NCI-H1930 (cell line): ENCODE measurements at places on chromosomes 1 and 21.

- no peak for DNase-seq
These were observed 45.6 kb upstream of the FASLG start for GRCh38 chr1:172613294-172613693.

- DNase-seq, result no peak
These were observed 12.5 kb downstream of the H6PD start for GRCh38 chr1:9246841-9247785.

GRCh38 chr21:45867671-45868081, 113.9 kb upstream of the COL6A1 start:
- DNase-seq, result no peak

GRCh38 chr21:42878678-42878992, 704 bp downstream of the WDR4 start:
- DNase-seq, result no peak

- DNase-seq, result no peak
These were observed 28.8 kb upstream of the PADI4 start for GRCh38 chr1:17278996-17279830.

- DNase-seq, result no peak
These were observed 60.2 kb upstream of the MPC2 start for GRCh38 chr1:167997037-167997575.

DNA sequence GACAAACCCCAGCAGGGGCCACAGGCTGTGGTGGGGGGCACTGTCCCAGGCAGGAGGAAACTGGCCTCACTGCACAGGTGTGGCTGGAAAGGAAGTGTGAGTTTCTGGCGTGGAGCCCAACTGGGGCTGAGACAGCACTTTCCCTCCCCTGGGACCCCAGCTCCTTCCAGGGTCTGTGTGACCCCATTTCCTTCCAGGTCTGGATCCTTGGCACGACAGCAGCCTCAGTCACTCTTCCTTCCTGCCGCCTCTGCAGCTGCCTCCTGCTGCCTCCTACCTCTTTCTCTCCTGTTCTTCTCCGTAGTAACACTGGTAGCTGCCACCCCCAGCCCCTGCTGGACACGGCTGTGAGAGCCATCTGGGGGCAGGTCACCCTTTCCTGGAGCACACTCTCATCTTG, 88.0 kb downstream of the SIK1 start:
- no peak for DNase-seq

GRCh38 chr1:218742467-218743262, 397.5 kb downstream of the TGFB2 start:
- DNase-seq, result no peak

DNA sequence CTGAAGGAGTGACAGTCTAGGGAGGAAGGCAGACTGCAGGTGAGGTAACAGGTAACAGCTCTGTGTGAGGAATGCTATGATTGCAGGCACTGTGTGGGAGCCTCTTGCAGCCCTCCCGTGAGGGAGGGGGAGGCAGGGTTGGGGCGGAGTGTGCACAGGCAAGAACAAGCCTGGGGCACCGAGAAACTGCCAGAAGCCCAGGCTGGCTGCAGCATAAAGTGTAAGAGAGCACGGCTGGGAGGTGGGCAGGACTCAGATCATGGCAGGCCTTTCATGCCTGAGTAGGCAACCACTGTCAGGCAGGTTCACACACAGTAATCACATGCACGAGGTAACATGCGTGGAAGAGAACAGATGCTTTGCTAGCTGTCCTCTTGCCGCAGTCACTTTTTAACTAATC, 11.3 kb upstream of the RHEX start:
- DNase-seq, result no peak

GRCh38 chr21:17780539-17780938, 38.6 kb downstream of the C21orf91 start:
- no peak for DNase-seq

- DNase-seq, result no peak
These were observed 17.3 kb downstream of the KCTD3 start for GRCh38 chr1:215584389-215584788.

- DNase-seq, result no peak
These were observed 12.8 kb downstream of the OTUD7B start for GRCh38 chr1:149997585-149998262.

- no peak for DNase-seq
These were observed 374.4 kb upstream of the PRMT6 start for GRCh38 chr1:106681939-106682522.

DNA sequence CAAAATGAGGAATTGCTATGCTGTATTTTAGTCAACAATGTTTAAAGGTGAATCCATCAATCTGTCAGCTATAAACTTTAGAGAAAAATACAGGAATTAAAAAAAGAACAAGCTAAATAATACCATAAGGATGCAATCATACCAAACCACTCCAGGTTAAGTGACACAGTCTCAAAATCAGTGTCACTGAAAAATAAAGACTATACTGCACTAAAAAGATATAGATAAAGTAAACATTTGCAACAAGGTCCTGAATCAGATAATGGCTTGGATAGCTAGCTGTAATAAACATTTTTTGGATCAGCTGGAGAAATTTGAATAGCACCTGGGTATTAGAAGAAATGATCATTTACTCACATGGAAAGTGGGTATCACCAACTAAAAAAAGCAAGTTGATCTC, 7.8 kb downstream of the GPBP1L1 start:
- no peak for DNase-seq

DNA sequence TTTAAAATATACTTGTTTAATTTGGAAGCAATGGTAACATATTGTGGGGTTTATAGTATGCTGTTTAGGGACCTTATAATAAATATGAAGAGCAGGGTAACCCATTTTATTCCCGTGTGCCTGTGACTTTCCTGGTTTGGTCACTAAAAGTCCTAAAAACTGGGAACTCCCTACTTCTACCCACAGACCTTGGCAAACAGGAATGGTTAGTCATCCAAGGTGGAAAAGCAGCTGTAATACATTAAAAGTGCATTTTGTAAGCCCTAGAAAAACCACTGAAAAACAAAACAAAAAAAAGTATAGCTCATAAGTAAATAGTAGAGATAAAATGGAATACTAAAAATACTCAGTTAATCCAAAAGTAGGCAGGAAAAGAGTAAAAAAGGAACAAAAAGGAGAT, 538.9 kb downstream of the LMO4 start:
- no peak for DNase-seq

GRCh38 chr1:234509457-234510328, 30.7 kb upstream of the TARBP1 start:
- no peak for DNase-seq

- DNase-seq, result no peak
These were observed 605.5 kb downstream of the LTN1 start for GRCh38 chr21:28387220-28387619.

DNA sequence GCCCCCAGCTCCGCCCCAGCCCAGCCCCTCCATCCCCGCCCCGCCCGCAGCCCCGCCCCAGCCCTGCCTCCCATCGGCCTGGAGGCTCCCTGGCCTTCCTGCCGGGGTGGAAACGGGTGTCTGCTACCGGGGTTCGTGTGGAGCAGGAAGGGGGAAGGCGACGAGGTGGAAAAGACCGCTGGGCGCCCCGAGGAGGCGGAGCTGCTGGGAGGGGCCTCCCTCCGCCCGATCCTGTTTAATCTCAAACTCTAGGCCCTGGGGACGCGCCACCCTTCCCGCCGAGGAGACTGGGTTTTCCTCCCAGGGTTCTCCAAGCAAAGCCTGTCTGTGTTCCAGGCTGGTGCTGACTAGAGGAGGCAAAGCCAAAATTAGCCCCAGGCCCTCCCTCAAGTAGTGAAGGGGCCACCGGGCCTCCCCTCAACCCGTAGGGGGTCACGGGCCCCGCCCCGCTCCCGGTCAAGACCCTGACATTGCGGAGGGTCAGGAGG, 16.2 kb upstream of the TTLL10 start:
- no peak for DNase-seq

GRCh38 chr21:27557356-27557755, 590.5 kb upstream of the ADAMTS5 start:
- DNase-seq, result no peak

DNA sequence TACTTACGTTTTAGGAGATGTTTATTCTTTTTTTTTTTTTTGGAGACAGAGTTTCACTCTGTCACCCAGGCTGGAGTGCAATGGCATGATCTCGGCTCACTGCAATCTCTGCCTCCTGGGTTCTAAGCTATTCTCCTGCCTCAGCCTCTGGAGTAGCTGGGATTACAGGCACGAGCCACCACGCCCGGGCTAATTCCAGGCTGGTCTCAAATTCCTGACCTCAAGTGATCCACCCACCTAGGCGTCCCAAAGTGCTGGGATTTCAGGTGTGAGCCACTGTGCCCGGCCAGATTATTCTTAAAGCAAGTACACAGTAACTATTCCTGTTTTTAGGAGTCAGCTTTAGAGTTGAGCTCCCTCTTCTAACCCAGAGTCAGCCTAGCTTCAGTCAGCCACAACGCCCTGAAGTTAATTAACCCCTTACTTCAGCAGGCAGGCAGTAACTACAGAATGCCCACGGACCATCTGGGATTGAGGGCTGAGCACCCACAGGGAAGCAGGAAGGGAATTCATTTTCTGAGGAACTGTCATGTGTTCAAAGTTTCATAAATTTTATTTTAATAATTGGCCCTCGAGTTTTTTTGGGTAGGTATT, 5.3 kb upstream of the ID3 start:
- no peak for DNase-seq

- DNase-seq, result no peak
These were observed 3.1 kb upstream of the ARHGEF2 start for GRCh38 chr1:155981266-155982088.

GRCh38 chr1:50295566-50295965, 127.7 kb downstream of the DMRTA2 start:
- no peak for DNase-seq

- DNase-seq, result no peak
These were observed 574 bp downstream of the ITPKB start for GRCh38 chr1:226738421-226738994.

DNA sequence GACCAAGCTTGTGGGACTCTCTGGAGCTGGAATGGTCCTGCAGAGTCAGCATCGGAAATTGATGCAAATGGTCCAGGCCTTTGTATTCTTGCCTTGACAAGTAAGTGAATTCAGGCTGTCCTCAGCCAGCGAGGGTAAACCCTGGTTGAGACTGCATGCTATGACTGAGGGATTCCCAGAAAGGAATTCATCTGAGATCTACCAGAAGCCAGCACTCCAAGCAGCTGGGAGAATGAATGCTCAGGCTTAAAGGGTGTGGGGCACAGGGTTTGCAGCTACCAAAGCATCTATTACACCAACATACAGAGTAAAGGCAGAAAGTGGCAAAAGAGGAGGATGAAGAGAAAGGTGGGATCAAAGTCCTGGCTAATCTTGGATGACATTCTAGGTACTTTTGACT, 257.0 kb upstream of the LYPLAL1 start:
- DNase-seq, result no peak

DNA sequence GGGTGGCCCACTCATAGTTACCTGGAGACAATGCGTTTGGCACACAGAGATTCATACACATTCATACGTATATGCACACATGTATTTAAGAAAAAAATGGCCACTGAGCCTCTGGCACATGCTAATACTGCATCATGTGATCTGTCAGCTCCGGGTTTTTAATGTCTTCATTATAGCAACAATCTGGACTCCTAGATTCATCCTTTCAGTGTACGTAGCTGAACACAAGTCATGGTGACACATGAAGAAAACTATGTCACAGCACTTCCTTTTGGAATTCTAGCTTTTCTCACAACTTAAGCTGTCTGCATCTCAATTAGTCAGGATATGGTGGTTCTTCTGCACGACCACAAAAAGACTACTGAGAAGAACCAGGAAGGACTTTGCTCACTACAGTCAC, 24.7 kb downstream of the HSF2BP start:
- no peak for DNase-seq

DNA sequence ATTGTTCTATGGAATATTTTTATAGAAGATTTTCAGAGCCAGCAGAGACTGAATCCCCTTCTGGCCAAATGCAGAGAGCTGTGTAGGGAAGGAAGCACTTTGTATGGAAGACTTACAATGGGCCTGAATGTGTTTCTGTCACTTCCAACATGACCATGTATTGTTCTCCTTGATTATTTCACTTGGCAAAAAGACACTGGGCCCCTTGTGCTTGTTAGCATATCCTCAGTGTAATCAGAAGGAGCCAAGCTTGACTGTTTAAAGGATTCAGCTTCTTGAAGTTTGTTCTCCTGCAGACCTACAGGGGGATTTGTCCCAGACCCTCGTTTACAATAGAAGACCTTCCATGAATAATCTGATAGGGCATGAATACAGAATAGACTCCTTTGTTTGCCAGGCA, 48.1 kb upstream of the UBE2U start:
- no peak for DNase-seq

- no peak for DNase-seq
These were observed 7.5 kb downstream of the TMEM9 start for GRCh38 chr1:201146626-201147390.

- no peak for DNase-seq
These were observed 153.8 kb downstream of the ACTL8 start for GRCh38 chr1:17908945-17909344.

DNA sequence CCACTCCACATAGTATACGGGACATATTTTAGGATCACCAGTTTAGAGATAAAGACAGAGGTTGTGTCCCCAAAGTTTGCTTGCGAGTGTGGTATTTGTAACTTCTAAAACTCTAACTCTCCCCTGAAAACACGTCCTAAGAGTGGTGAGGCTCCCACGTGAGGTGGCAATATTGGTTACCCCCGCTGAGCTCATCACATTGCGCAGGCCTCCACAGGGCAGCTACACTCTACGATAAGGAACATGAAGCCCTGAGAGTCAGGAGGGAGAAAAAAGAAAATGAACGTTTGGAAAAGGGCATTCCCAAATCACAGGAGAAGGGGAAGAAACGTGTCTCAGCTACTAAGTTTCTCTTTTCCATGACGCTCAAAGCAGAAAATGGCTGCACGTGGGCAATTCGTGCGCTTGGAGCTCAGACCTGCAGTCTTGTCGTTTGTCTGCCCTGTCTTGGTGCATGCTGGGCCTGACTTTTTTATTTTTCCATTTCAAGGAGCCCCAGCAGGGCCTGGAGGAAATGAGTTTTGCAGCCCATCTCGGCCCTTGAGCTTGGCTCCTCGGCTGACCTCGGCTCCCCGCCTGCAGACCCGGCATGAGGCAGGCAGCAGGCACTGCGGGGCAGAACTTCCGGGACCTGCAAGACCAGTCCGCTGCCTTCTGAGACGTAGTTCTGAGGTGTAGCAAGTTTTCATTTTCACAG, 25.7 kb downstream of the ERG start:
- no peak for DNase-seq

- peak; percentile 12 for DNase-seq
These were observed 537.3 kb upstream of the PLXNA2 start for GRCh38 chr1:208781391-208782045.

DNA sequence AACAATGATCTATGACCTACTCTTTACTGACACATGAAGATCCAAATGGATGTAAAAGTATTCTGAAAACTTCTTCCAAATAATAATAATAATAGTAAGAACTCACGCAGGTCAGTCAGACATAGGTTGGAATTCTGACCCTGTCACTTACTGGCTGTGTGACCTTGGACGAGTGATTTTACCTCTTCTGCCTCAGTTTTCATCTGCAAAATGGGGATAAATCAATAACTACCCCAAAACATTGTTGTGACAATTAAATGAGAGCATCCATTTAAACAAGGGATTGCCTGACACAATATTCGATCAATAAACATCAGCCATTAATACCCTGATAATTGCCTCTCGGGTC, 556 bp downstream of the MECR start:
- no peak for DNase-seq

GRCh38 chr1:15186846-15187151, 33.3 kb downstream of the TMEM51 start:
- DNase-seq, result no peak
